ENCODE measurements at places on chromosomes 2 and 18. TPM values are rescaled to one million over a fixed set of nuclear protein-coding genes. Genes with fewer than 3 reads are reported as not detected.

DLX2 gene
- not detected for total RNA-seq

RAB6C gene
- 0.09 TPM for total RNA-seq

- DNase-seq, result no peak
Measured at GRCh38 chr2:146228466-146229058, 1616.3 kb upstream of the ACVR2A start.

PLB1 gene
- total RNA-seq, result 2.4 TPM

DNA sequence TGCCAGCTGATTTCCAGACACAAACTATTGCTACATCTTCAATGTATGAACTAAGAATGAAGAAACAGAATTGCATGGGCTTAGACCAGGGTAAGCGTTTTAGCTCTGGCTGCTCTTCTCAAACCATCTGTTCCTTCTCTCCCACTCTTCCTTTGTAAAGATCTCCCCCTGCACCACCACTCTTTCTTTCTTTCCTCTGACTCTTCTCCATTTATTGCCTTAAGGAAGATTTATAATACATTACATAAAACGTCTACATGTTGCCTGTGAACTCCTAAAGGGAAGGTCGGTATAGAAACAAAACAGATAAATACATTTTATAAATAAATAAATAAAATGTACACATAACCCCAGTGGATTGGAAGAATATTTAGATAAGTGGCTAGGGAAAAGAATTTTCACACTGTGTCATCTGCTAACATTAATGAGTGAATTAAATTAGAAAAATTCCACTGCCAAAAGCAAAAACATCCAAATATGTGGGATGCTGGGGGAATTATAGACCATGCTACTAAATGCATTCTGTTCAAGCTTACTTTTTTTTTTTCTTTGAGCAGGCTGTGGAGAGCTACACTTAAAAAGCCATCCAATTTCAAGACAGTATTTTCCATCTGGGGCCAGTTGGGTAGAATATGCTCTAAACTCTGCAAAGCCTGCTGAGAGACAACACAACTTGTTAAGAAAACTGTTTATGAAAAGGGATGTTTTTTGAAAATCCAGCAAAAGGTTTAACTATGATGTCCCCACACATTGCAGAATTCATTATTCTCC lies 41.5 kb downstream of the NCKAP5 start:
- no peak for DNase-seq

HNMT gene
- total RNA-seq, result 14.8 TPM

DNA sequence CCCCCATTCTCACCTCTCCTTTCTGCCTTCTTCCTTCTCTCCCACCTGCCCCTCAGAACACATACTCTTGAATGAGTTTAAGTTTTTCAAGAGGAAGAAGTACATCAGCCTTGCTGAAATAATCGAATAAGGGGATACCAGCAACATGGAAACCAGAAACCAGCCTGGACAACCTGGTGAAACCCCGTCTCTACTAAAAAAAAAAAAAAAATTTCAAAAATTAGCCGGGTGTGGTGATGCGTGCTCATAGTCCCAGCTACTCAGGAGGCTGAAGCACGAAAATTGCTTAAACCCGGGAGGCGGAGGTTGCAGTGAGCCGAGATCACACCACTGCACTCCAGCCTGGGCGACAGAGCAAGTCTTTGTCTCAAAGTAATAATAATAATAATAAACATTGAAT lies 75.0 kb upstream of the SLC1A4 start:
- DNase-seq, result no peak

REG1B gene
- total RNA-seq, result 34,839 TPM

TNP1 gene
- total RNA-seq, result not detected

DNA sequence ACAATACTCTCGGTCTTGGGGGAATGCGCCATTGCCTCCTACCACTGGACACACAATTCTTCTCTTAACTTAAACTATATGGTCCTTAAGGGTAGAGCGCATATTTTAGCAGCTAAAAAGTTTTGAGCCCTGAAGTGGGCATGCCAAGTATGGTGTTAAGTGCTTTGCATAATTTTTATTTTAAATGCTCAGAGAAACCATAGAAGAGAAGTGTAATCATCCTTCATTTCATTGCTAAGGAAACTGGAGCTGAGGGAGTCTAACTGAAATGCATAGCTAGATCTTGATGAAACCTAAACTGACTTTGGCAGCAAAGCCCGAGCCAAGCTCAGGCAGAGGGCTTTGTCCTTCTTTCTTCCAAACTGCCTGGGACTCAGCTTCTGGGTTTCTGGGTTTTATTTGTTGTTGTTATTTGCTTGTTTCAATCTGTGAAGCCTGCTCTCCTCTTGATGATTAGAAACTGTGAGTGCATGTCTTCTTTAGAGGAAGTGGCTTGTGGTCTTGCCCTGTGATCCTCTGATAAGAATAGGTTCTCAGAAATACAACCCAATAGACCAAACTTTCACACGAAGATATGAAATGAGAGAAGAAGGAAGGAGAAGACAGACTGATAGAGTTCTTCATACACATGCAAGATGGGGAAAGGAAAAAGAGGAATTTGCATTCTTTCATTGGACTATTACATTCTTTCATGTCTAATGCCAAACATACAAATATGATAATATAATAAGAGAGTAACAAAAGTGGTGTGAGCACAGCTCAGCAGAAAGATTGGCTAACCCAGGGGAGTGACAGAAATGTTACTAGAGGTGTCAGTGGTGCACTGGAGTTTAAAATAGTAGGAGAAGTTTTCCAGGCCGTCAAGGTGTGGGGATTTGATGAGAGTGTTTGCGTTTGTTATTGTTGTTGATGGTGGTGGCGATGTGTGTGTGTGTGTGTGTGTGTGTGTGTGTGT lies 7.5 kb upstream of the RNF144A start:
- no peak for DNase-seq

DNA sequence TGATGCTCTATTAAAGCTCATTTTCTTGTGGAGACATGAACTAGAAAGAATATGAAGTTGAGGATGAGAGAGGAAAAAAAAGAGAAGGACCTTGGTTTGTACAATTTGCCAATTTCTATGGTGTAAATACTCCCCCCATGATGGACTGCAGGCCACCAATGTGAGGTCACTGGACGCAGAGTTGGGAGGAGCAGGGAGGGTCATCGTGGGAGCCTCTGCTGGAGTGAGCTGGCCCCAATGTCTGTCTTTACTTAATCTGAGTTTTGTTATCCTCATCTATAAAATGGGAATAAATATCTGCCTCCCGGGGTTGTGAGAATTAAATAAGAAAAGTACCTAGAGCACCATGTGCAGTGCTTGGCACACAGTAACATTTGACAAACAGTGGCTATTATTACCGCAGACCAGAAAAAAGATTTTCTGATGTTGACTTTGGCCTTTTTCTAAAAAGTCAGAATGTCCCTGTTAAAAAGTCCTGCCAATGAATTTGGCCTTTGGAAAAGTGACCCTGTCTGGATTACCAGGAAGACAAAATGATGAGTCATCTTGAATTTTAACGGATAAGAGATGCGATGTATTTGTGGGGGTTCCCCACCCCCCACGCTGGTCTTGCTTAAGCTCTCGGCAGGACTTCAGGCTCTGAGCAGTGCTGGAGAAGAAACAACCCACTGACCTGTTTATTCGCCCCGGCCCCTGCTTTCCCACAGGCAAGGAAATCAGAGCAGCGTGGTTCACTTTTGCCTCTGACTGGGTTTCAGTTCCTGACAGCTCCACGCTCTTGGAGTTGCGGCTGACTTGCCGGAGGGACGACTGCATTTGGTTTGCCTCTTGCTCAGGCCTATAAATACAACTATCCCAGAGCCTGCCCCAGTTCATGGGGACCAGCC lies 50.3 kb upstream of the FOSL2 start:
- DNase-seq, result peak; percentile 32

DNA sequence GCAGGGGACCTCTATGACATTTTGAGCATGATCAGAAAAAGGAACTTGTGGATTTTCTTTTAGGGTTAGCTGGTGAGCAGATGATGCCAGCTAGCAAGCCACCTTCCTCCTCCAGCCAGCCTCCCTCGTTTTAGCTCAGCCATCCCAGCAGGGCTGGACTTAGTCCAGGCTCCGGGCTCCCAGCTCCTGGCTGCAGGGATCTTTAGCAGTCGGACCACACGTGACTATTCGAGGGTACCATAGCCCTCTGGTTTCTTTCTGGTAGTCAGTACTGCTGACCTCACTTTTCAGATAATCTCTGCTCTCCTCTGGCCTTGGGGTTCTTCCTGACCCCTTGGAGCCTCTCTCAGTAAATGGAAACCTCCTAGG lies 31.8 kb downstream of the NCK2 start:
- DNase-seq, result no peak

- DNase-seq, result no peak
Measured at GRCh38 chr2:234033174-234033573, 17.3 kb upstream of the SPP2 start.

GRCh38 chr2:20568501-20569463 lies 82.1 kb downstream of the HS1BP3 start:
- no peak for DNase-seq

BARD1 gene
- 6.0 TPM for total RNA-seq

- peak; percentile 19 for DNase-seq
Measured at GRCh38 chr2:119179202-119179601, 20.7 kb upstream of the C1QL2 start.

ABCA12 gene
- total RNA-seq, result 0.03 TPM

DNA sequence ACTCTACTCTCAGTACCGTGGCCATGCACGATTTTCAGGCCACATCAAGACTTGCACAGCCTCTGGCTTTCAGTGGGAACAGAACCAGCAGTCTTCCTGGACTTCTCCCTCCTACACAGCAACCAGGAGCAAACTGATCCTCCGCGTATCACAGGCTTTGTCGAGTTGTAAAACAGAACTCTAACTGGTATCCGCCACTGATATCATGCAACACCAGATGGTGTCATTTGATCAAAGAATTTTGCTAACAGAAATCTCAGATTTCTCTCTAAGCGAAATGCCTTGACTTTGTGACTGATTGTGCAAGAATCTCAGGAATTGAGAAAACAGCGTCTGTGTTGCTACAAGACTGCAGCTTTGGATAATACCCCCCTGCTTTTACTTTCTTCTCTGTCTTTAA lies 85.7 kb downstream of the COPS8 start:
- no peak for DNase-seq

- no peak for DNase-seq
Measured at GRCh38 chr2:42916324-42916723, 123.9 kb upstream of the HAAO start.

DNA sequence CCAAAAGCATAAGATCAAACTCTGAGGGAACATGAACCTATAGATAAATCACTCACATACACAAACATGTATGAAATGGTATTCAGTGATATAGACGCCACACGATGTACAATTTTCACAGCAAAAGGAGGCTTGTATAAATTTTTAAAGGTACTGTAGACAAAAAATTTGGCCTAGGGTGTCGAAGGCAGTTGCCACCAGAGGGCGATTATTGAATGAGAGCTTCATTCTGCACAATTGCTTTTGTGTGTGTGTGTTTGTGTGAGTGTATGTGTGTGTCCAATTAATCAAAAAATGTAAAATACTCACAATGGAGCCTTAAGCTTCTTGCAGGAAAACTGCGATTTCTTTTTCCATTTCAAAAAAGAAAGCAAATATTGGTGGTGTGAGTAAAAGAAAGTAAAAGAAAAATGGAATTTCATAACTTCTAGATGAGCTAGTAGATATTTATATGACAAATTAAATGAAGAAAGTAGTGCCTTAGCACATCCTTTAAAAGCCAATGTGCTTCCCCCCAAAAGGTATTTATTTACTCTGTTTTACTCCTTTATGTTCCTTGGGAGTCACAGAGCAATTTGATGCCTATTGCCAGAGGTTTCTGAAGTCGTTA lies 800.1 kb downstream of the SATB2 start:
- DNase-seq, result no peak

TCF23 gene
- not detected for total RNA-seq

GRCh38 chr2:206353685-206354084 lies 79.2 kb downstream of the ZDBF2 start:
- DNase-seq, result no peak

RPRM gene
- not detected for total RNA-seq

GRCh38 chr2:114049280-114049679 lies 159.4 kb downstream of the ACTR3 start:
- DNase-seq, result no peak

STAT4 gene
- 1.5 TPM for total RNA-seq

- DNase-seq, result no peak
Measured at GRCh38 chr2:33158482-33159003, 211.8 kb downstream of the LTBP1 start.

MLPH gene
- 10.4 TPM for total RNA-seq

GRCh38 chr2:154455166-154455565 lies 243.3 kb upstream of the KCNJ3 start:
- no peak for DNase-seq

GRCh38 chr2:197576631-197577030 lies 60.8 kb downstream of the MOB4 start:
- no peak for DNase-seq

DNA sequence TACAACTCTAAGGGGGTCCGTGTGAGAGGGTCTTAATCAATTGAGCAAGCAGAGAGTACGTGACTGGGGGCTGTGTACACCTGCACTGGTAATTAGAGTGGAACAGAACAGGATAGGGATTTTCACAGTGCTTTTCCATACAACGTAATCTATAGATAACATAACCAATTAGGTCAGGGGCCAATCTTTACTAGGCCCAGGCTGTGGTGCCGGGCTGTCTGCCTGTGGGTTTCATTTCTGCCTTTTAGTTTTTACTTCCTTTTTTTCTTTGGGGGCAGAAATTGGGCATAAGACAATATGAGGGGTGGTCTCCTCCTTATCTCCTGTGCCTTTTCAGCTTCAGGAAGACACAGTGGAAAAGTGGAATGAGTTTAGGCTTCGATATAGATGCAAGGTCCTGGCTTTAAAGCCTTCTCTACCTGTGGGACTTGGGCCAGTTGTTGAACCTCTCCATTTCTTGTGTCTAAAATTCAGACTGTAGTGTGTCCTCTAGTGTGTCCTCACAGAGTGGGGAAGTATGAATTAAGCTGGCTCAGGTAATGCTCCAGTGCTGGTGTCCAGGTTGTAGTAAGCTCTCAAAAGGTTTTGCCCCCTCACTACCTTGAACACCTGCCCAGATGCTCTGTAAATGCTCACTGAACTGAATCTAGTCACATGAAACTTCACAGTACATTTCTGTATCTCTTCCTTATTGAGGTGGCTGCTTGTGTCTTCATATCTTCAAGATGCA lies 422.8 kb downstream of the SETBP1 start:
- no peak for DNase-seq

GRCh38 chr2:22784566-22784965 lies 600.4 kb upstream of the KLHL29 start:
- DNase-seq, result no peak

DNA sequence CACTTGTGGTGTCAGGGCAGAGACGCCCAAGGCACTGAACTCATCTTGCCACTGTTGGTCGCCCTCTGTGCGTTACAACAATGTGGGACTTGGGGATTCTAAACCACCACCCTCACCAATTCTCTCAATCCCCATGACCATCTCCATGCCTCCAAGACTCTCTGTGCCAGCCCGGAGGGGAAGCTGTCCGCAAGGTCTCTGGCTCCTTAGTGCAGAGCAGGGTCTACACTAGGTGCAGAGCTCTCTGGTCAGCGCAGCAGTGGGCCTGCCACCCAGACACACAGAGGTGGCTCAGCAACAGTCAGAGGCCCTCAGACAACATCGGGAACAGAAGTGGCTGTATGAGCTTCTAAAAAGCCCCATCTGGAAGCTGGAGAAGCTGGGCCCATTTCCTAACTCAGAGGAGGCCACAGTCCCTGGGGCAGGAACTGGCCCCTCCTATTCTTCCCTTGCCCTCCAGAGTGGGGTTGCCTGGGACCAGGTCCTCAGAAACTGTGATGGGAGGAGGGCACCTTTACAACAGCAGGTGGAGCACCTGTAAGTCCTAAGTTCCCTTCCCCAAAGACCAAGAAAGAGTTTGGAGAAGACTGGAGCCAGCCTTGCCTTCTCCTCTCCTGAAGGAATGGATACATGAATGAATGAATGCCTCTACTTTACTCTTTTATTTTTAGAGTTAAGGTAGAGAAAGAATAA lies 37.7 kb downstream of the SERTAD2 start:
- DNase-seq, result no peak

All from pancreas (tissue), 10 donors.